AG09309 (cell line): ENCODE measurements at places on chromosomes 4 and X.

DNA sequence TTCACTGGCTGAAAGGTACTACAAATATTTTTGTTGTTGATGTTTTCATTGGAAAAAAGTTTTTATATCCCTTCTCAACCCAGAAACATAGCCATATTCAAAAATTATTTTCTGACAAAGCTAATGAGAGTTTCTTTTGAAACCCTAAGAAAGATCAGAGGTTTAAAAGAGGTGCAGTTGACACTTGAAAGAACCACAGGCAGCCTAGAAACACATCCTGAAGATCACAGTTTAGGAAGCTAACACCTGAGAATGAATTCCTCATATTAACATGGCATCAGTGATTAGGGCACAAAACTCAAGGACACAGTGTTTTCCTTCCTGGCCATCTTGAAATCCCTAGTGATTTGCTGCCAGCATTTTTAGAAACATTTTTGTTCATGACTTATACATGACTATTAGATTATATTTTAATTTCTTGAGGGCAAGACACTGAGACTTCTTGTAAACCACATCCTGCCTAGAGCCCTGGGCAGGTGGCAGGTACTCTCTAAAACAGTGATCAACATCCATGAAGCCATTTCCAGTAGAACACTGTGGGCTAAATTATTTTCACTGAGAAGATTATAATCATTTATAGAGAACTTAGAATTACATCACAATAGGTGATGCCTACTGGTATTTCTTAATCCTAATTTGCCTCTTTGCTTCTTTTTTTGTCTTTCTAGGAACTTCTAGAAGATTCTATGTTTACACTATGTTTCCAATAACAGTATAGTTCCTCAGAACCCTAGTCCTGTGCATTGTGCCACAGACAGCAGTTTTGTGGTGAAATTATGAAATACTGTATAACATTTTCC, 80.0 kb downstream of the ARSJ start:
- DNase-seq: no peak

- DNase-seq: no peak
These were observed 155.0 kb downstream of the RELL1 start for GRCh38 chr4:37531151-37531550.

GRCh38 chr4:21470535-21470934, 478.0 kb downstream of the KCNIP4 start:
- peak; percentile 33 for DNase-seq

DNA sequence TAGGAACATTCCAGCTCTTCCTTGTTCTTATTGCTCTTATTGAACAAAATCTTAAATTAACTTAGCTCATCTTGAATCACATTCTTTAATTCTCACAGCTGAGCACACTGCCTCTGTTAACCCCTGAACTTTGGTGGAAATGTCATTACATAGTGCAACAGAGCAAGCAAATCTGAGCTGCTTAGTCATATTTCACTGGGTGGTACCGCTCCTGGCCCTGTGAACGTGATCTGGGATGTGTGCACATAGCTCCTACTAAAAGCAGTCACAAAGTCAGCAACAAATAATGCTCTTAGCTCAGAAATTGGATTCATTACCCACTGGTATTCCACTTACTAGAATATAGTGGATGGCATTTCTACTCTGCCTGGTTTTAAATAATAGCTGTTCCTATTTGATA, 27.9 kb downstream of the ARHGEF6 start:
- no peak for DNase-seq

DNA sequence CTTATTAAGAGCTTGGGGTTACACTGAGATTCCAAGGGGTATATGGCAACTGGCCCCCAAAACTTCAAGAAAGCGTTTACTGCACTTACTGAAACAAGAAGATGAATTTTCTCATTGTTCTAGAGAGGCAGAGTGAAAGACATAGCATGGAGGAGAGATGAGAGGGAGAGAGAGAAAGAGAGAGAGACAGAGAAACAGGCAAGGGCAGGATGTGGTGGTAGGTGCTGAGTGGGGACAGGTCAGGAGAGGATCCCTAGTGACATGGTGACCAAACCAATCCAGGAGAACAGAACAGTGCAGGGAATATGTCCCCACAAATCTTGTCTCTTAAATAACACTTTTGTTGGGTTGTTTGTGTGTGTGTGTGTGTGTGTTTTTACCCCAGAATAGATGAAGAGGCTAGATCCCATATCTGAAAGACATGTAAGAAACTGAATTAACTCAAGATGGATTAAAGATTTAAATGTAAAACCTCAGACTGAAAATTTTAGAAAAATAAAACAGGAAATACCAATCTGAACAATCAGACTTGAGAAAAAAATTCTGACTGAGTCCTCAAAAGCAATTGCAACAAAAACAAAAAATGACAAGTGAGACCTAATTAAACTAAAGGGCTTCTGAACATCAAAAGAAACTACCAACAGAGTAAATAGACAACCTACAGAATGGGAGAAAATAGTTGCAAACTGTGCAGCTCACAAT, 202.2 kb downstream of the QDPR start:
- no peak for DNase-seq

DNA sequence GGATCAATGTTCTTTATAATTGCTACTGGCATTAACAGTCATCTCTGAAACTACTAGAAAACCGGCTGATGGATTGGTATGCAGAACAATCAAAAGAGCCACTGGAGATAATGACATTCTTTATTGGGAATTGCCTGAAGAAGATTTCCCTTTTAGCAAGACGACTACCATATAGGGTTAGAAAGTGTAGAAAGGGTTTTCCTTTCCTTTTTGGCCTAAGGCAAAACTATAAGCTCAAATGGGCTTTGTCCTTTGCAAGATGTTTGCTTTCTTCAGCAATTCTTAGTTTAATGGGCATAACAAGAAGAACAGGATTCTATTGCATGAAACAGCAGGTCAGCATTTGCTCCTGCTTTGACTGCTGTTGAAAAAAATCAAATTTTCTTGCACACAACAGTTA, 214.2 kb upstream of the PCDH10 start:
- no peak for DNase-seq

- DNase-seq: no peak
These were observed 421.2 kb upstream of the TENM3 start for GRCh38 chr4:181822005-181822375.

GRCh38 chr4:7804756-7805385, 134.8 kb downstream of the AFAP1 start:
- DNase-seq: no peak

DNA sequence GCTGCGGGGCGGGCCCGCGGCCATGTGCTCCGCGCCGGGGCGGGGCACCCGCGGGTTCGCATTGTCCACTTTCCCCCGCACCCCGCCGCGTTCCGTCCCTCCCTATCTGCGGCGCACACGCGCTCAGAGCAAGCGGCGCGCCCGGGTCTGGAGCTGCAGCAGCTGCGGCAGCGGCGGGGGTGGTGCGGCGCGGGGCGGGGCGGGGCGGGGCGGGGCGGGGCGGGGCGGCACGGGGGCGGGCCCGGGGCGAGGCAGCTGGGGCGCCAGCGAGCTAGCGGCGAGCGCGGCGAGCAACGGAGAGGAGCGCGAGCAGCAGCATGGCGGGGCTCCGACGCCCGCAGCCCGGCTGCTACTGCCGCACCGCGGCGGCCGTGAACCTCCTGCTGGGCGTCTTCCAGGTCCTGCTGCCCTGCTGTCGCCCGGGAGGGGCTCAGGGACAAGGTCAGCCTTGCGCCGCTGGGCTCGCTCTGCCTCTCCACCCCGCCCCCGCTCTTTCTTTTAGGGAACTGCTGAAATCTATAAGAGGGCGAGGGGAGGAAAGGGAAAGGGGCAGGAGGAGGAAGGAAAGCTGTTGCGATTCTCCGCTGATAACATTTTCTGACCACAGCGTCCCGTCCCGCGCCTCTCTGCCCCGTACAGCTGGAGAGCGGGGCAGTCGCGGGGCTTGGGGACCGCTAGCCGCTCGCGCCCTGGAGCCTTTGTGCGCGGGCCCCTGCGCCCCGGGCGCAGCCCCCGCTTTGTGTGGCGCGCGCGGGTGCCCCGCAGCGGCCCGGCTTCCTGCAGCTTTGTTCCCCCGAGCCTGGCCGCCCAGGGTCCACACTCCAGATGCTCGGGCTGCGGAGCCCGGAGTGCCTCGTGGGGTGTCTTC, at the start of gene TMEM131L:
TMEM131L (plus strand) TSS at position 280 of the 868 bp plus-strand sequence; CDS start at position 318, 38 bp downstream.
- DNase-seq: no peak

GRCh38 chr4:156778606-156779005, 193.0 kb downstream of the PDGFC start:
- peak; percentile 93 for DNase-seq

GRCh38 chrX:19867411-19867732, 20.0 kb downstream of the SH3KBP1 start:
- no peak for DNase-seq

DNA sequence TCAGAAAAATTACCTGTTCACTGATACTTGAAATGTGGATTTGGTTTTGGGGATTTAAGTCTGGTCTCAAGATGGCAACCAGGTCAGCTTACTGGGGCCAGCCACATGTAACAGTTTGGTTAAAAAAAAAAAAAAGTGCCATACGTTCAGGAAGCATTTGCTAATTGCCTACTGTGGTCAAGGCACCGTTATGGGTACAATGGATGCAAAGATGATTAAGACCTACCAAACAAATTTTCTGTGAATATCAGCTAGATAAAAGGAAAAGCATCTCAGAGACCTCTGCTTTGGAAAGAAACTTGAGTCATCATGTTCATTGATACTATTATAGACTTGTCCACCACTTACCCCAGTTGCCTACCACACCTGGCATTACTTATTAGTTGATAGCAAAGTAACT, 80.9 kb downstream of the FNIP2 start:
- no peak for DNase-seq

GRCh38 chrX:110327336-110327735, 9.5 kb upstream of the AMMECR1 start:
- DNase-seq: no peak

DNA sequence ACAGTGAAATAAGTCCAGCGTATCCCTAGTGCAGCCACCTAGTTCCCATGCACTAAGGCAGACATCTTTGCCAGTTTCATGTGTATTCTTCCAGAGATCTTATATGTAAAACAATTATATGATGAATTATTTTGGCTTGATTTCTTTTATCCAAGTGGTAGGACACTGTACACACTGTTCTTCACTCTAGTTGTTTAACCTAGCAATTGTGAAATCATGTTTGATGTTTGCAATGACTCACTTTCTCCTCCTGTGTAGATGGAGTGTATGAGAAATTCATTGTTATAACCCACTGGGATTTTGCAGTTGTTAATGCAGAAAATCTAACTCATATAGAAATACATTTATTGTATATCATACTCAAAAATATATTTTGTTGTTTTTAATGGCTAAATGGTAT, 17.5 kb upstream of the TBC1D1 start:
- DNase-seq: no peak

- no peak for DNase-seq
These were observed 27.4 kb downstream of the LEF1 start for GRCh38 chr4:108141213-108141950.

- DNase-seq: no peak
These were observed 1.0 kb downstream of the SCD5 start for GRCh38 chr4:82797405-82798111.

DNA sequence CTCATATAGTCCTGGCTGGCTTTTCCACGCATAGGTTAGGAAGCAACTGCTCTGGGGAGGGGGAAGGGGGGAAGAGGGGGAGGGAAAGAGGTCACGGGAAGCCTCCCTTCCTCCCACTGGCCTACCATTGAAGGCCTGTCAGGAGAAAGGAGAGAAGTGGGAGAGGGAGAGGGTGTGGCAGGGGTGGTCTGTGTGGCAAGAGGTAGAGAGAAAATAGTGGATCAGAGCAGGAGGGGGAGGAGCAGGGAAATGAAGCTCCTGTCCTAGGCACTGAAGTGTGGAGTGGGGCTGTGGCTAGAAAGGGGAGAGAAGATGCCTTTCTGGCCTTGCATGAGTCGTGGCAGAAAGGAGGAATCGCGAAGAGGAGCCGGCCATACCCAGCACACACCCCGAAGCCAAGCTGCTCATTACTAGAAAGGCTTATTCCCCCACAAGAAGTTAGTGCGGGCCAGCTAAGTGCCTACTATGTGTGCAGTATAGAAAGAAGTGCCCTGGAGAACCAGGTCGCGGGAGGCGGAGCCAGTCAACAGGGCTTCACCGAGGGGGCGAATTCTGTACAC, 1.1 kb upstream of the TMEM164 start:
- no peak for DNase-seq

DNA sequence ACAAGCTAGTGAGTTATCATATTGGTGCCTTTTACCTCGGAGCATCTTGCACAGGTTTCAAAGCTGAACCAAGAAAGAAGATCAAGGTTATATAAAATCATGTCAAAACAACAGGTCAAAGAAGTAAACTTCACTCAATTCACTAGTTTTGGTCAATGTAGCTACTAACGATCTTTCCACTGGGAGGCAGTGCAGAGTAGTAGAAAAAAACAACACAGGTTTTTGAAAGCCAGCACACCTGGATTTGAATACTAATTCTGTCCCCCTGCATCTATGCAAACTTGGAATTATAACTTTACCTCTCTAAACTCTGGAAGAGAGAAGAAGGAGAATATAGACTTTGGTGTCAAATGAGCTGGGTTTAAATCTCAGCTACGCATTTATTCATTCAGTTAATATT, 266.1 kb downstream of the GRIA3 start:
- DNase-seq: no peak

DNA sequence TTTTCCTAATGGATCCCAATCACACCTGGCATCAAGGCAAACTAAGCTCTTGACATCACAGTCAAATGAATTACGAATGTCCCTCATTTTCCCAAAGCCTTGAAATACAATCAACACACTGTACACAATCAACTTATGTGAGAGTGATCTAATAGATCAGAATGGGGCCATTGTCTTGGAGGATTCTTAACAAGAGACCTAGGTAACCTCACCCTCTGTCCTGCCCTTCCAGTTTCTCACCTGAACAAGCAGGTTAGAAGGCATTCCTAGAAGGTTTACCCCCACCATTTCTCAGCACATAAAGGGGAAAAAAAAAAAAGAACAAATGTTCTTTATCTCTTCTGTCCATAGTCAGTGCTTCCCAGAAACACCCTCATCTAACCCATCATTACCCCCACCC, 6.3 kb downstream of the SLC39A8 start:
- DNase-seq: no peak

DNA sequence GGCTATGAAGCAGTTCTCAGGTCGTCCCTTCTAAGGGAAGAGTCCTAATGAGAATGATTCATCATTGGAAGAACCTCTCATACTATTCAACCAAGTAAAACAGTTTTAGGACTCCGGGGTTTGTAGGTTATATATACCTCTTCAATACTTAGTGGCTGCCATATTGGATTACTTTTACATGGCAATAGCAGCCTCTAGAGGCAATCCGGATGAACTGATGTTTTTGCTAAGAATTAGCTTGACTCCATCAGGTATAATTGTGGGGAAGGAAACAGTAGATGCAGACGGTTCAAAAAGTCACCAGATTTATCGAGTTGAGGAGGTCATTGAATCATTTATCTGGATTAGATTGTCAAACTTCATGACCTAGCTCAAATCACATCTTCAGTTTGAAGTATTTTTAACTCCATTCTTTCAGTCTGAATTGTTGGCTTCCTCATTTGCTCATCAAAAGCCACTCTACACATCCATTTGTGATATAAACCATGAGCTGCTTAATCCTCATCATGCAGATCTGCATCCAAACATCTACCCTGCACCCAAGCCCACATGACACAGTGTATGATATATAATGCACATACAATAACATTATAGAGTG, 28.4 kb downstream of the GUCY1B1 start:
- no peak for DNase-seq
